ENCODE measurements at places on chromosomes 7 and 10.

DNA sequence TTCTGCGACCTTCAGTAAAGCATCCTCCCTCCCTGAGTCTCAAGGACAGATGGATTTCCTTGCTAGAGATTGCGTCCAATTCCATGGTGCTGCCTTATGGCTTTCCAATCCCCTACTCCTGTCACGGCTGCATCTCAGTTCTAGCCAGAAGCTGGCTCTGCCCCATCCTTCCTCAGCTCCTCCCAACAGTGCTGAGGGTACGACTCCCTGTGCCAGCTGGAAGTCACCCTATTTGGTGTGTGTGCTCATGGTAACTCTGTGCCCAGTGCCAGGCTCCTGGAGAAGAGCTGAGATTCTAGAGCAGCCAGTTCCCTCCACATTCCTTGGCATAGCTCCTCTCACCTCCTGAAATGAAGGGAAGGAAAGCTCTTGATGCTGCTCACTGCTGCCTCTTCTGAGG, 185.0 kb upstream of the PODXL start:
- no peak for DNase-seq

- no peak for DNase-seq
These were observed 39.5 kb downstream of the ZNF117 start for GRCh38 chr7:64951250-64951848.

DNA sequence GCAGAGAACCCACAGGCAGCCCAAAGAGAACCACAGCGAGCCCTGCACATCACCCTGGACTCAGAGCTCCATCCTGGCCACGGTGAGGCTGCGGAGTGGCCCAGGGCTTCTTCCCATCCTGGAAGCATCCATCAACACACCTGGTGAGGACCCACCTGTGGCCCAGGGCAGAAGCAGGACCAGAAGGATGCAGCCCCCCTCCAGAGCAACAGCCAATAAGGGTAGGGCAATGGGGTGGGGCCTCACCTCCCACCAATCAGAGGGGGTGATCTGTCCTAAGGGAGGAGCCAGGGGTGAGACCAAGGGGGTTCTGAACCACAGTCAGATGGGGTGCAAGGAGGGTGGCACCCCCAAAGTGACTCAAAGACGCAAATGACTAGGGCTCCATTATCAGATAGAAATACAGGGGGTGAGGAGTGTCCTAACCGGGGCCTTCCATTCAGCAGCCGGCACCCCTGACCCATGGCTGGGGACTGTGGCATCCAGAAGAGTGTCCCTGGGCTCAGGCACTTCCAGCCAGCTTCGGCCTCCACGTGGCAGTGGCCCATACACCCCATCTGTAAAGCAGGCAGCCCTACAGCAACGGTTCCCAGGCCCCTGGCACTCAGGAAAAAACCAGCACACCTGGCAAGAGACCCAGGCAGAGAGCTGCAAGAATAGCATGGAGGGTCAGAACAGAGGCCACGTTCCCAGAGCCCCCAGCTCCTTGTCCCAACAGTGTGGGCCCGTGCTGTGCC, 36.9 kb downstream of the STK32C start:
- no peak for DNase-seq

GRCh38 chr10:95363303-95363912, 72.6 kb upstream of the PDLIM1 start:
- DNase-seq: no peak

- no peak for DNase-seq
These were observed 7.0 kb downstream of the AQP1 start for GRCh38 chr7:30918676-30919075.

DNA sequence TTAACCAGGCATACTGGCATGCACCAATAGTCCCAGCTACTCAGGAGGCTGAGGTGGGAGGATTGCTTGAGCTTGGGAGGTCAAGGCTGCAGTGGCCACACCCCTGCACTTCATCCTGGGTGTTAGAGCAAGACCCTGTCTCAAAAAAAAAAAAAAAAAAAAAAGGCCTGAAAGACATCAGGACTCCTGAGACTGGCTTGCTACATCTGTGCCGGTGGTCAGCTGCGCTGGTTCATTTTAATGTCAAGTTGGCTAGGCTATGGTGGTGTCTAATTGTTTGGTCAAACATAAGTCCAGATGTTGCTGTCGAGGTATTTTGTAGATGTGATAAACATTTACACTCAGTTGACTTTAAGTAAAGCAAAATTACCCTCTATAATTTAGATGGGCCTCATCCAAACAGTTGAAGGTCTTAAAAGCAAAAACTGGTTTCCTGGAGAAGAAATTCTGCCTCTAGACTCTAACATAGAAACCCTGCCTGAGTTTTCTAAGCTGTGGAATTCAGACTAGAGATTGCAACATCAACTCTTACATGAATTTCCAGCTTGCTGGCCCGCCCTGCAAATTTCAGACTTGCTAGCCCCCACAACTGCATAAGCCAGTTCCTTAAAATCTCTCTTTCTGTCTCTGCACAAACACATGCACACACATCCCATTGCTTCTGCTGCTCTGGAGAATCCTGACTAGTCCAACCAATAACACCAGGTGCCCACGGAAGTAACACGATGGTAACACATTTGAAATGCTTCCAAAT, 18.2 kb downstream of the MYOF start:
- no peak for DNase-seq

- DNase-seq: no peak
These were observed 38.6 kb upstream of the RSBN1L start for GRCh38 chr7:77657427-77658224.

DNA sequence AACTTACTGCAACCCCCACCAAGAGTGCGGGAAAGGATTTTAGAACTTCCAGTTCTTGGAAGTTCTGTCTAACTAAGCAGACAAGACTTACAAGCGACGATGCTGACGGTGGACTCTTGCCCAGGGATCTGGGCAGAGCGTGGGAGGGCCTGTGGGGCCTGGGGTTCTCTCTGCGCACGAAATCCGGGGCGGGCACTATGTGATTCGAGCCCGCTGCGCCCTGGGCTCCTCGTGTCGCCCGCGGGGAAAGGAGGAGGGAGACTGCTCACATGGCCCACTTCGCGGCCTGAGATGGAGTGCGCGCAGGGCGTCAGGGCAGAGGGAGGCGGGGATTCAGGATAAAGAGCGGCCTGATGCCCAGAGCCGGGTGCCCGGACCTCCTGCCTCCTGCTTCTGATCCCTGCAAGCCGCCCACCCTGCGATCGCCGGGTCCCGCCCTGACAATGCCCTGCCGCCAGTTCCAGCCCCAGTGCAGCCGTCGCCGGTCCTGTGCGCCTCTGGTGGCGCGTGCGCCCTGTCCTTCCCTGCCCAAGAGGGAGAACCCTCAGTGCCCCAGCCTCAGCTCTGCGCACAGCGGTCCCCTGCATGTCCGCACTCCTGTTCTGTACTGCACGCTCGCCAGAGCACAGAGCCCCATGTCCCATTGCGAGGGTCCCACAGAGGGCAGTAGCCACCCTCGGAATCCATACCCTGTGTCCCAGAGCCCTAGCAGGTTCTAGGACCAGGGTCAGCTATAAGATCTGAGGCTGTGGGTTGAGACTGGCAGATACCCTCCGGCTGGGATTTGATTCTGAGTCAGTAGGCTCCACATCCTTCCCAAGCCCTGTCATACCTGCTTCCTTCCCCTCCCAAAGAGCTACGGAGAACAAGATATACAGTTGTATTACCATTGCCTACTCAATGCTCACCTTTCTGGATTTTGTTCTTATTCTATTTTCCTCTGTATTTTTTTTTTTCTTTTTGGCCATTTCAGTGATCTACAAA, 99.4 kb upstream of the TMEM106B start:
- DNase-seq: no peak

GRCh38 chr10:132274581-132274980, 33.2 kb downstream of the STK32C start:
- no peak for DNase-seq

- DNase-seq: no peak
These were observed 32.8 kb downstream of the RHOBTB1 start for GRCh38 chr10:60911216-60911615.

- no peak for DNase-seq
These were observed 278.5 kb downstream of the TCF7L2 start for GRCh38 chr10:113228530-113228929.

GRCh38 chr7:136956671-136957070, 88.2 kb downstream of the CHRM2 start:
- DNase-seq: no peak

GRCh38 chr10:111875725-111876124, 307.8 kb downstream of the GPAM start:
- DNase-seq: no peak

- no peak for DNase-seq
These were observed 189.8 kb upstream of the PITRM1 start for GRCh38 chr10:3362394-3362793.

- no peak for DNase-seq
These were observed 26.9 kb upstream of the NRBF2 start for GRCh38 chr10:63106111-63106755.

- no peak for DNase-seq
These were observed 157.8 kb downstream of the FGFR2 start for GRCh38 chr10:121440461-121440860.

DNA sequence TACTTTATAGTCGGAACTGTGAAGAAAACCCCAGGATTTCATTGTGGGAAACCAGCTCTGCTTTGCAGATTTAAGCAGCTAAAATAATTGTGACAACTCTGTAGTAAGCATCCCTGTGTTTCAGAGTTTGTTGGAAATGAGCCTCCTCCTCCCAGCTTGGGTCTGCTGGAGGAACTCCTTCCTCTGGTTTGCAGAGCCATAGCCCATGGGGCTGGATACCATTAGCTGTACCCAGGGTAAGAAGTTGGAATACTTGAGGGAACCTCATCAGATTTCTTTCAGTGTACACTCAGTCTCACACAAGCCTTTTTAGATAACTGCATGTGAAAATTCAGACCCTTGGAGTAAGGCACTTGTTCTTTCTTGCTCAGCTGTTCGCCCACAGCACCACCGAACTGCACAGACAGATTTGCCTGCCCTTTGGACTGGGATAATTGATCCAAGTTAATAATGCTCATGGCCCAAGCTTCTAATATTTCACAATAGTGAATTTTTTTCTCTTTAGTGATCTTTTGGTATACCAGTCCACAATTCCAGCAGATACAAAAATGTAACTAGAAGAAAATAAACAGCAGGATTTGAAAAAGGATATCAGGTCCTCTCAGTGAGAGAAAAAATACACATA, 467.4 kb upstream of the FZD8 start:
- no peak for DNase-seq

DNA sequence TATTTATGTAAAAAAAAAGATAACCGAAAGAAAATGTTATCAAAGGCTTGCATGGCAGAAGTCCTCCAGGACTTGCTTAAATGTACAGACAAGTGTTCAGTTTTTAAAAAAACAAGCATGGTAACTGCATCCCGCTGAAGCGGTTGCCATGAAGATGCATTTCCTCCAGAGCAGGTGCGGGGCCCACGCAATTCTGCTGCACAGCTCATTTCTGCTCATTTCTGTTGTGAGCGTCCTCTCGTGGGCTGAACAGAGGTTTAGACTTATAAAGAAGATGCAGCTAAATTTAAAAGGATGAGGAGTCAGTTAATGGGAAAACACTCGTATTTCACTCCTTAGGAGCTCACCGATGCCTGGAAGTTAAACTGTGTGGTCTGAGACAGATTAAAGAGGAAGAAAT, 247.6 kb downstream of the DNAJB6 start:
- DNase-seq: no peak

- no peak for DNase-seq
These were observed 117.6 kb downstream of the SNX13 start for GRCh38 chr7:17822547-17823173.

GRCh38 chr7:29350351-29350750, 155.8 kb downstream of the CHN2 start:
- no peak for DNase-seq

DNA sequence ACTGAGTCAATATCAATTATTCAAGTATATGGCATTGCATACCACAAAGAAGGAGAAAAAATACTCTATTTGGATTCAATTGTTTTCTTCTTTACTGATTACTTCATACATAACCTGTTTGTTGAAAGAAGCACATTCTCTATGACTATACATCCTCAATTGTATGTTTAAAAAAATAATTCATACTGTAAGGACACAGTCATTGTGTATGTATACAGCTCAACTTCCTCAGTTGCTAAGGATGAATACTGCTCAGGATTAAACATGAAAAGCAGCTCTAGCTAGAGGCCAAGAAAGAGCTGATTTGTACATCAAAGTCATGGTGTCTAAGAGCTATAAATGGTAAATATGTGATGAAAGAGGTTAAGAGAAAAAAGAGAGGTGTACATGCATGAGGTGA, 15.8 kb upstream of the BPGM start:
- no peak for DNase-seq

DNA sequence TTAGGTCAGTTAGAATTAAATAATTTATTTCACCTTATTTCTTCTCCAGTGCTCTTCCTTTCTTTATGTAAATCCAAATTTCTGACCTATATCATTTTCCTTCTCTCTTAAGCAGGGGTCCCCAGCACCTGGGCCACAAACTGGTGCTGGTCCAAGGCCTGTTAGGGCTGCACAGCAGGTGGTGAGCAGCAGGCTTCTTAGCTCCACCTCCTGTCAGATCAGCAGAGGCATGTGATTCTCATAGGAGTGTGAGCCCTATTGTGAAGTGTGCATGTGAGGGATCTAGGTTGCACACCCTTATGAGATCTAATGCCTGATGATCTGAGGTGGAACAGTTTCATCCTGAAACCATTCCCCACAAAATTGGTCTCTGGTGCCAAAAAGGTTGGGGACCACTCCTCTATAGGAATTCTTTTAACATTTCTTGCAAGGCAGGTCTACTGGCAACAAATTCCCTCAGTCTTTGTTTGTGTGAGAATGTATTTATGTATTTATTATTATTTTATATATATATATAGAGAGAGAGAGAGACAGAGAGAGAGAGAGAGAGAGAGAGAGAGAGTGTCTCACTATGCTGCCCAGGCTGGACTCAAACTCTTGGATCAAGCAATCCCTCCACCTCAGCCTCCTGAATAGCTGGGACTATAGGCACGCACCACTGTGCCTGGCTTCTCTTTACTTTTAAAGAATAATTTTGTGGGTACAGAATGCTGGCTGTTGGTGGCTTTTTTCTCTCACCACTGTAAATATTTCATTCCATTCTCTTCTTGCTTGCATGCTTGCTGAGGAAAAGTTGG, 4.3 kb upstream of the ABCC2 start:
- no peak for DNase-seq

- DNase-seq: no peak
These were observed 65.1 kb upstream of the VSTM2A start for GRCh38 chr7:54477083-54477482.

- DNase-seq: no peak
These were observed 171.2 kb downstream of the REEP3 start for GRCh38 chr10:63692220-63692896.

DNA sequence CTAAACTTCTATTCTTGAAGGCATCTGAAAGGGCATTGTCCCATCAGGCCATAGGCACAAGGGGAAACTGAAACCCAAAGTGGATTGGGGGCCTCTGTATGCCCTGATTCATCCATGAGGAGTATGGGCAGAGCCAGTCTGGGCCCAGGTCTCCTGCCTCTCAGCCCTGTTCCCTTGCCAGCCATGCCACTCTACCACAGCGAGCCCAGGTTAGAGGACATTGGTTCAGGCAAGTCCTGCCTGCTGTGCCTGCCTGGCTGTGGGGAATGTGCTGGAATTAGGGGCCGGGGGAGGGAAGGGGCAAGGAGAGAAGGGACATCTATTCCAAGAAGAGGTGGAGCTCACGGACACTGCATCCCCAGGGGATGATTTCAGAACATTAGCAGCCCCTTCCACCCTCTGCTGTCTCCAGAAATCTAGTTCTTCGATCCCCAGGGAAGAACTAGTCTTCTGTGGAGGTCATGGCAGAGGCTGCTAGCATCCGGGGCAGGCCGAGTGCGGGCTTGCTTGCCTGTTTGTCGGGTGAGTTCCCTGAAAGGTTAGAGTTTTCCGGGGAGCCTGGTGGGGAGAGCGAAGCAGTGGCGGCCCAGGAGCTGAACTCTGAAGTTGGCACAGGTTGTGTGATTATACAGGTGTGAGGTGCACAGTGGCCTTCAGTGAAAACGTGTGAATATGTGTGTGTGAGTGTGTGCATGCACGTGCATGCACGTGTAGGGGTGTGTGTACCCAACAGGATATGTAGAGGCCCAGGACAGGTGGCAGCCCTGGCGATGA, 37.8 kb downstream of the TBATA start:
- no peak for DNase-seq

Measured in cortex of kidney (tissue), 1 donor.